Right ventricle myocardium inferior (tissue), 1 donor: ENCODE measurements at places on chromosomes 13 and 19.
A peak's percentile ranks its signal among the peaks of the same experiment; 100 is the strongest.

DNA sequence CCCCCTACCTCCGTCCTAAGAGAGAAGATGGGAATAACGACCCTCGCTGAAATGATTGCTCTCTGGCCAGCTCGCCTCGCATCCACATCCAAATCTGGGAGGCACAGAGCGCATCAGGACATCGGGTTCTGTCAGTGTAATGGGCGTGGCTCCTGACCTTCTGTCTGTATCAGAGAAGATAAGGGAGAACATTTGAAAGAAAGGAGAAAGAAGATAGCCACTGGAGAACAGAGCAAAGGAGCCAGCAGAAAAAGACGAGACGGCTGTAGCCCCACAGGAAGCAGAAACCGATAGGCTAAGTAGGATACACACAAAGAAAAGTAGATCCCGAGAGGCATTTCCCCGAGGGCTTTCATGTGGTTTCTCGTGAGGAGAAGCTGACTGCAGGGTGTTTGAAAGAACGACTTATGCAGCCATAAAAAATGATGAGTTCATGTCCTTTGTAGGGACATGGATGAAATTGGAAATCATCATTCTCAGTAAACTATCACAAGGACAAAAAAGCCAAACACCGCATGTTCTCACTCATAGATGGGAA, 14.0 kb upstream of the GJB2 start:
- no peak for DNase-seq

- no peak for DNase-seq
Observed at GRCh38 chr19:39193803-39194202, 3.0 kb upstream of the NCCRP1 start.

DNA sequence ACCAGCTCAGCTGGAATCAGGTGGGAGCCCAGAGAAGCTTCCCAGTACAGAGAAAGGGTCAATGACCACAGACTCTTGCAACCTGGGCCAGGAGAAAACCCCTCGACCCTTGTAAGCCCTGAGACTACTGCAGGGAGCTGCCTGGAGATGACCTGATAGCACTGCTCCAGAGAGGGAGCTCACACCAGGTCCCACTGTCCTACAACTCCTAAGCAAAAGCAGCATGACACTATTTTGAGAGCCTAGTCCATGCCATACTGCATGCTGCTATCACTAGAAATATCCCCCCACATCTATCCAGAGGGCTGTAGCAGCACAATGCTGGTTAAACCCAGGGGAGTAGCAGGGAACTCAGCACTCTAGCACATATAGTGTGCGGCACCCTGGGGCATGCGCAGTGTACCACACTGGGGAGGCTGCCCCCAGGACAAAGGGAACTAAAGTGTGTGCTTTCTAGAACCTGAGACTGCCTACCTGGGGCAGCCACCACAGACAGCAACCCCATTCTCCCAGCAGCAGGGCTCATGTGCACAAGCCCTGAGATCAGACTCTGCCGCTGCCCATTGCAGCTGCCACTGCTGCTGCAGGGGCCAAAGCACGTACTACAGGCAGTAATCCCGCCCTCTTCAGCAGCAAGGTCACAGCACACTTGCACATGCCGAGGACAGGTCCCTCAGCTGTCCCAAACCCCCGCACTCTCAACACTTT, 27.1 kb upstream of the N4BP2L1 start:
- no peak for DNase-seq

DNA sequence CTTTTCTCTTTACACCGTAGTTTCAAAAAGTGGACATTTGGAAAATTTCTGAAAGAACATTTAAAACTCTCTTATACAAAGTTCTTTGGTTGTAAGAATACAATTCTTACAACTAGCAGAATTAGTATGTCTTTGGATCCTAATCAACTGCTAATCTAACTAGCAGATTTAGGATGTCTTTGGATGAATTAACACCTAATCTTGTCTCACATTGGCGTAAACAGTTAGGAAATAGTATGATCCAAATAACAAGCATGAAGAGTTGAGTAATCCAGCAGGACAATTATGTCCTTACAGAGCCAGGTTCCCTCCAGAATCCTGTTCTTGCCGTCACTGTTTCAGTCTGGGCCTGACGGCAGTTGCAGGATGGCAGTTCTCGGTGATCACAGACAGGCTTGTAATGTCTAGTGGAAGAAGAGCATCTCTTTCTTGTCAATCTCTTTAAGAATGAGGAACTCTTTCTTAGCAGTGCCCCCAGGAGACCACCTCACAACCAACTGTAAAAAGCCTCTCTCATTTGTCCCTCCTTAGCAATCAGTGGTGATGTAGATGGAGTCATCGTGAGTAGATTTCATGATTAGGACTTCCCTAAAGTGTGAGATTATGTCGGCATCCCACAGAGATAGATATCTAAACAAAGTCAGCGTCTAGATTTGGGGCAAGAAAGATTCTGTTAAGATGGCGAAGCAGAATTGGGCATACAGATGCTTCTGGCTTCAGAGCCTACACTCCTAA, 5.7 kb upstream of the TNFSF13B start:
- DNase-seq, result no peak

DNA sequence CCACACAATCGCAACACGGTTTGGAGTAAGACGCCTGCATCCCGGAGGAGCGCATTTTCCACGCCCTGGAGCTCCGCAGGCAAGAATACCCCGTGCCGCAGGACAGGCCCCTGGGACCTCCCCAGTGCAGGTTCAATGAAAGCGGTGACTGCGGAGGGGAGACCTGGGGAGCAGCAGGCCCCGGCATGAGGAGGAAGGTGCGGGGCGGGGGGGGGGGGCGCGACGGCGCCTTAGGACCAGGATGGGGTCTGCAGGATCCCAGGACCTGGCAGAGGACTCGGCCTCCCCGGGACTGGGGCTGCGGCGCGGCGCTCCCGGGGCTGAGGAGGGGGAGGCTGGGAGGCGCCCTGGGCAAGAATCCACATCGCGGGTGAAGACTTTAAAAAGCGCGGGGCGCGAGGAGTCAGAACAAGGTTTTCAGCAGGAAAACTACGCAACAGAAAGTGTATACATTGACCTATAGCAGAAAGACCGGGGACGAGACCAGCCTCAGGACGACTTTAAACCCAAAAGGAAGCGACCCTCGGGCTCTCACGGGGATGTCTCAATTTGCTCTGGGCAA, 432 bp downstream of the ZNF611 start:
- DNase-seq, result peak; percentile 70

- no peak for DNase-seq
Observed at GRCh38 chr13:95492044-95492801, 60.3 kb upstream of the CLDN10 start.

DNA sequence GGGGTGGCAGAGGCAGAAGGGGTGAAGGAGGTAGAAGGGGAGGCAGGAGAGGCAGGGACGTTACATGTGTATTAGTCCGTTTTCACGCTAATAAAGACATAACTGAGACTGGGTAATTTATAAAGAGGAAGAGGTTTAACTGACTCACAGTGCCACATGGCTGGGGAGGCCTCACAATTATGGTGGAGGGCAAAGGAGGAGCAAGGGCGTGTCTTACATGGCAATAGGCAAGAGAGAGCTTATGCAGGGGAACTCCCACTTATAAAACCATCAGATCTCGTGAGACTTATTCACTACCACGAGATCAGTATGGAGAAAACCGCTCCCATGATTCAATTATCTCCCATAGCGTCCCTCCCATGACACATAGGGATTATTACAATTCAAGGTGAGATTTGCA, 19.0 kb upstream of the ACOD1 start:
- DNase-seq, result no peak

GRCh38 chr13:50873467-50873866, 30.0 kb upstream of the DLEU7 start:
- no peak for DNase-seq

DNA sequence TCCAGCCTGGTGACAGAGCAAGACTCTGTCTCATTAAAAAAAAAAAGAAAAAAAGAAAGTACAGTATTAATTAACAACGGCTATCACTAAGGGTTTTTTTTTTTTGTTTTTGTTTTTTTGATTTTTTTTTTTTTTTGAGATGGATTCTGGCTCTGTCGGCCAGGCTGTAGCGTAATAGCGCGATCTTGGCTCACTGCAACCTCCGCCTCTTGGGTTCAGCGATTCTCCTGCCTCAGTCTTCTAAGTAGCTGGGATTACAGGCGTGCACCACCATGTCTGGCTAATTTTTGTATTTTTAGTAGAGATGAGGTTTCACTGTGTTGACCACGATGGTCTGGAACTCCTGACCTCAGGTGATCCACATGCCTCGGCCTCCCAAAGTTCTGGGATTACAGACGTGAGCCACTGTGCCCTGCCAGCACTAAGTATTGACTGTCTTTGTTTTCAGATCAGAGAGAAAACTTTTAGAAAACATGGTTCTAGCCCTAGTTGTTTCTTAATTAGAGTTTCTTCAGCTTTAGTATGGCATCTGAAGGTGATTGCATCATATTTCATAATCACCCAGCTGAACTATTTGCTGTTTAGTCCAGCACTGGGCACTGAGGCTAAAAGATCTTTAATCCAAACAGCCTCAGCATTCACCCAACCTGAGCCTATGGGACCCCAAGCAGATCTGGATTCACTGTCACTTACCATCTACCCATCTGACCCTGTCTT, 2.7 kb upstream of the GATAD2A start:
- DNase-seq, result no peak
